ENCODE measurements at places on chromosomes 12 and 14.

DNA sequence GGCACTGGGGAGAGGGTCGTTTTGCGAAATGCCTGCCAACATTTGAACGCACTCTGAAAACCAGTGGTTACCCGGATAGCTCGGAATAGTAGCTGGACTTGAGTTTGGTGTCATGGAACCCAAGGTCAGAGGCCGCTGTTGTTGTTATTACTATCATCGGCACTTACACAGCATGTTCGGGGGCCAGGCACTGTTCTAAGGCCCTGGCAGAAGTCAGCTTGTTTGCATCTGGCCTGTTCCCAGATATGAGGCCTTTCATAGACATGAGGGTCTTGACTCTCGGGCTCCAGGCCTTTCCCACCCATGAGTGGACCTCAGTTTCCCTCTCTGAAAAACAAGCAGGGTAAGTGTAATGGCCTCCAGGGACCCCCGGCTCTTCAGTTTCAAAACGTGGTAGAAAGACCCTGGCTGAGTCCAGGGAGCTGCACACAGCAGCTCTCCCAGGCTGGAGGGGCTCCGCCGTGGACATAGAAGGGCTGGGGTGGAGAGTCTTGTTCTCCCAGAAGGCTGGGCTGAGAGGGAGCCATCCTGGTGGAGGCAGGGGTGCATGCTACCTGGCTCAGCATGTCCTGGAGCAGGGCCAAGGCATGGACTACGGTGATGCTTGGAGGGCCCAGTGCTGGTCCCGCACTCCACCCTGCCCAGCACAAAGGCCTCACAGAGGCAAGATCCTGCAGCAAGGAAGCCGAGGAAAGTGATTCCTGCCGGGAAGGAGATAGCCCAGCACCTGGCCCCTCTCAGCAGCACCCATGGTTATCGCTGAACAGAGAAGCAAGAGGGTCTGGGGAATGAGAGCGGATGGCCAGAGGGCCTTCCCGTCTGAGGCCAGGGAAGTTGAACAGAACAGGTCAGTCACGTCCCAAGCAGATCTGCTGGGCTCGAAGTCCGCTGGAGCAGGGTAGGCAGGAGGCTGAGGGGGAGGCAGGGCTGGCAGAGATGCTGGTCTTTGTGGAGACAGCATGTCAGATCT is 63.5 kb upstream of the C14orf180 start:
- no peak for DNase-seq

DNA sequence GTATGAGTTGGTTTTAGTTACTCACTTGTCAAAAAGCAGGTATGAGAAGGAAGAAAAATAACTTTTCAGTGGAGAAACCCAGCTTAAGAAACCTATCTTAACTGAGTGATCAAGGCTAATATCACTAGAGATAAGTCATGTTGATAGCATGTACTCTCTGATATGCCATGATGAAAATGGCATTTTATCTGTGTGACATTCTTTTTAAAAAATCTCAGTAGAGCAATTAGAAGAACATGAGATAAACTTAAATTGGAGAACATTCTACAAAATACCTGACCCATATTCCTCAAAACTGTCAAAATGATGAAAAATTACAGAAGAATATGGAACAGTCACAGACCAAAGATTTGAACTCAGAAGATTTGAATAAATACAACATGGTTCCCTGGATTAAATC is 912.4 kb upstream of the ATXN7L3B start:
- DNase-seq: no peak

DNA sequence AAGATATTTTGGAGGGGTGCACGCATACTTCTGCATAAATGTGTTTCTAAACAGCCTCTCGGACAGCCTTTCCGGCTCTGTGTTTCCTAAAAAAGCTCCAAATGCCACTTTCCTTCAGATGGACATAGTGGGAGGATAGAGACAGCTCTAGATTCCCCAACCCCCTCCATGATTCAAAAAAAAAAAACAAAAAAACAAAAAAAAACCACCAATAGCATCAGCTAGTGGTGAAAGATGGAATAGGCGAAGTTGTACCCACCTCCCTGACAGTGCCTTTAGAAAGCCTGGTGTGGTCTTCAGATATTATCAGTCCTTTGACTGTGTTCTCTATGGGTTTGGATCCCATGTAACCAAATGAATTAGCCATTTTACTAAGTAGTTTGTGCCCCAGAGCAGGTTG is 94.1 kb downstream of the PHETA1 start:
- DNase-seq: no peak

DNA sequence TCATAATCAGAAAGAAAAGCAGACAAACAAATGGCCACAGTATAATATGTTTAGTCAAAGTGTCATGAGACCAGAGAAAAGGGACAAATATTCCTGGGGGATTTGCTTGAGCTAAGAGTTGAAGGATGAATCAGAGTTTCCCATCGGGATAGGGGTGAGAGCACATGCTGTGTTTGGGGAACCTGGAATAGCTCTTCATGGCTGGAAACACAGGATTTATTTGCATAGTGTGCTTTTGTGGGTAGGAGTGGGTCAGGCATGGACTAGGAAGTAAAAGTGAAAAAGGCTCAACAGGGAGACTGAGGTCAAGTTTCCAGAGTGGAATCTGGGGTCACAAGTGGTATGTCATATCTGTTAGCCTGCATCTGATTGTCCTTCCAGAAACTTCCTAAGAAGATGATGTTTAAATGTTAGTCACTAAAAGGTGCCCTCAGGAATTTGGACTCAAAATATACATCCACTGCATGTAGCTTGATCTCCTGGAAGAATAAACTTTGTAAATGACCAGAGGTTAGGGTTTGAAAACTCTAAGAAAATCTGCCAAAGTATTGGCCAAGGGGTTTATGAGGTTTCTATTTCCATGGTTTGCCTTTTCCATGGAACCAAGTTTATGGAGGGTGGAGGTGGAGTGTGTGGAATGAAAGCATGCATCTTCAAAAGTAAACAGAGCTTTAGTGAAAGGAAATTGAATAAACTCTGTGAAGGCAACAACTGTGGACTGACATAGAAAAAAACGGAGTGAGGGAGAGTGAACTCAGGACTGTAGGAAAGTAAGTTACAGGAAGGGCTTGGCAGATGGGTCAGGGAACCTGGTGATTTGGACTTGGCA is 344.6 kb downstream of the C12orf75 start:
- DNase-seq: no peak

DNA sequence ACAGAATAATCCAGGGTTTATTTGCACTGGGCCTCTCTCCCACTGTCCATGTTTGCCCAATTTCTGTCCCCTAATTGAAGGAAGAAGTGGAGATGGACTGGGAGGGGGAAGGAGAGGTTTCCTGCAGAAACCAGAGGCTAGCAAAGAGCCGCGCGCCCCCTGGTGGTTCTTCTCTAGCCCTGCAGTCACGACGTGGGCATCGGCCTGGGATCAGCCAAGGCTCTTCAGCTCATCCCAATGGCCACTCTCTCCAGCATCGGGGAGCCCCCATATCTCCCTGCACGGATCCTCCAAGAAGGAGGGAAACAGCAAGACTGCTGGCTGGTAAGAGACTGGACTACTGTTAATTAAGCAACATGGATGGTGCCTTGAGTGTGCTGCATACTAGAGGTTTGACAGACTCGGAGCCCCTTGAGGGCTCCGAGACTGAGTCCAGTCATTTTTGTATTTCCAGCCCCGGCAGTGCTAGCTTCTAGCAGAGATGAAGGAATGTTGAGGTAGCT is 18.7 kb downstream of the ZBTB39 start:
- peak; percentile 74 for DNase-seq

- DNase-seq: peak; percentile 48
These were observed 411 bp downstream of the BTBD7 start for GRCh38 chr14:93332397-93332852.

- no peak for DNase-seq
These were observed 167.7 kb upstream of the AMIGO2 start for GRCh38 chr12:47247418-47247817.

GRCh38 chr12:868722-869121 is 80.8 kb downstream of the RAD52 start:
- no peak for DNase-seq

DNA sequence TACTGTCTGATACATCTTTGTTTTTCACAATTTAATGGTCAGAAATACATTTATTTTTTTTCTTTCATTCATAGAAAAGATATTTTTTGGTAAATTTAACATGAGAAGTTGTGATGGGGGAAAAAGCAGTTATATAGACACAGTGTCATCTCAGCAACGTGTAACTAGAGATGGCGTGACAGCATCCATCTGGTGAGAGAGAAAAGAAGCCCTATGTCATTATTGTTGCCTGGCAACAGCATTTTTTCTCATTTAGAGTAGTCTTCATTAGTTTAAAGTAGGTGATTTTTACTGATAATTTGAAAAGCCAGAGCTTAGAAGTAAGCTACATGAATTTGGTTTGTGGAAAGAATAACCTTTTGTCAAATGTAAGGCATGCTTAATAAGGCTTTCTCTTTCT is 128.6 kb downstream of the ACSS3 start:
- no peak for DNase-seq

- no peak for DNase-seq
These were observed 54.8 kb upstream of the OSBPL8 start for GRCh38 chr12:76614364-76614763.

GRCh38 chr12:113488322-113488721 is 16.7 kb upstream of the LHX5 start:
- no peak for DNase-seq

- DNase-seq: no peak
These were observed 76.7 kb downstream of the TTC7B start for GRCh38 chr14:90739318-90740068.

GRCh38 chr14:35573911-35574310 is 39.9 kb downstream of the INSM2 start:
- DNase-seq: no peak

DNA sequence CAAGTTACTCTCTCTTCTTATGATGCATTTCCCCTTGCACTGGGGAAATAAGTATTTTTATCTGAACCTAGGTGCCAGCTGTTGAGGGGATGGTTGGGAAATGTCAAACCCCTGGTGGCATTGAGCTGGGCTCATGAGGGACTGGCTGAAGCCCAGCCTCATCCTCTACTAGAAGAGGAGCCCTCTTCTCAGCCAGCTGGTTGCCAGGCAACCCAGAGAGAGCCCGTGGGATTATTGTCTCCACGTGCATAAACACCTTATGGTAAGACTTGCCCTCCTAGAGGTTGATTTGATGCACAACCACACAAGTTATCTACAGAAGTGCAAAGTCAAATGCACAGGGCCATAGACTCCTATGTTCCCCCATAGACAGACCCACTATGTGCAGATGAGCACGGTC is 89.8 kb downstream of the WSCD2 start:
- no peak for DNase-seq

DNA sequence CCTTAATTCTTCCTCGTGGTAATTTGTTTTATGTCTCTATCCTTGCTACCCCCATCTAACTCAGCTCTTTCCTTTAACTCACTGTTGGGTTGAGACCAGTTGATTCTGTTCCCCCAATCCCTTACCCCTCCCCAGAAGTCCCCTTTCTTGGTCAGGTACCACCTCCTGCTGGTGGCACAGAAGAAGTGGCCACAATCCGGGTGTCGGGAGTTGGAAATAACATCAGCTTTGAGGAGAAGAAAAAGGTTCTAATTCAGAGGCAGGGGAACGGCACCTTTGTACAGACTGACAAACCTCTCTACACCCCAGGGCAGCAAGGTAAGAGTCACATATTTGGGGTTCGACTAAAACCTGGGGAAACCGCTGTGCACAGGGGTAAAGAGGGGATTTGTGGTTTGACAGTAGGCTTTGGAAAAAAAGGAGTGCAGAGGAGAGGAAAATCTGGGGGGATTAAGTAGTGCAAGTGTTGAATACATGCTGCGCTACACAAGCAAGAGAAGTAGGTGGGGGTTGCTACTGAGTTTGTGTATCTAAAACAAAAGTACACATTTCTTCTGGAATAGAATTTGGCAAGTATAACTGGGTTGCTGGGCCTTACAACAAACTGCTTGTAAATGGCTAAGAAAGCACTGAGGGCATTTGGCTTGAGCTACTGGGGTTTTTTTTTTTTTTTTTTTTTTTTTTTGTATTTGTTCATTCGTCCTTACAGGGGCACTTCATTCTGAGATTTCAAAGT is 1.3 kb downstream of the A2ML1 start:
- no peak for DNase-seq

- DNase-seq: no peak
These were observed 20.1 kb upstream of the TBX3 start for GRCh38 chr12:114704096-114704495.

DNA sequence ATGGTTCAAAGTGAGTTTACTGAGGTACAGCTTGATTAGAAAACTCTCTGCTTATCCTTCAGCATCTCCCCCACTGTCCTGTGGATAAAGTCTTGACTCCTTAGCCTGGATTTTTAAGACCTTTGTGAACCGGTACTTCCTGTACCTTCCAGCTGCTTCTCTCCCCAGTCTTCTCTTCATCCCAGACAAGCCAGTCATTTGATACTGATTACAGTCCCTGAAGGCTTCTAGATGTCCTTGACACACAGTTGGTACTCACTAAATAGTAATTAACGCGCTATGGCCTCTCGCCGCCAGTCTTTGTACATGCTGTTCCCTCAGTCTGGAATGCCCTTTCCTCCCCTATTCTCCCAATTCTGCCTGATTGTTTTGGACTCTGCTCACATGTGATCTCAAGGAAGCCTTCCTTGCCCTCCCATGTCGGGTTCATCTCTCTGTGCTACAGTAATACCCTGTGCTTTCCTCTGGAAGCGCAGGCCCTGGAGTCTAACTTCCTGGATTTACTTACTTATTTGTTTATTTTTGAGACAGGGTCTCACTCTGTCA is 50.6 kb upstream of the PTGR2 start:
- no peak for DNase-seq

- no peak for DNase-seq
These were observed 5.0 kb upstream of the RAPGEF3 start for GRCh38 chr12:47763481-47764346.

- no peak for DNase-seq
These were observed 70.1 kb upstream of the GPATCH2L start for GRCh38 chr14:76081642-76082041.

- DNase-seq: no peak
These were observed 268.3 kb upstream of the SEL1L start for GRCh38 chr14:81801921-81802320.

DNA sequence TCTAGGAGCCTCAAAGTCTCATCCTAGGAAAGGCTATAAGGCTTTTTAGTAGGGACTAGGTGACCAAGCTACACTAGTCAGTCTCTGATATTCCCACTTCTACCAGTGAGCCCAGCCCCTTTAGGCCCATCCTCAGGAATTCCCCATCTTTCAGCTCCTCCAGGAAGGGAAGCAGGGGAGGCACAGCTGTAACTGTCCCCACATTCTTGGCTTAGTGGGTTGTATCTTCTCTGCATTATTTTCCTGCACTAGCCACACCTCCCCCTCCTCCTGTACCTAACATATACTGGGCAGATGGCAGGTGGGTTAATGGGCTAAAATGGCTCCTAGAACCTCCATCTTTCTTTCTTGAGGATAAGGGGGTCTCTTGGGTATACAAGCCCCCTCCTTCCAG is 424 bp upstream of the CYP27B1 start:
- DNase-seq: no peak

DNA sequence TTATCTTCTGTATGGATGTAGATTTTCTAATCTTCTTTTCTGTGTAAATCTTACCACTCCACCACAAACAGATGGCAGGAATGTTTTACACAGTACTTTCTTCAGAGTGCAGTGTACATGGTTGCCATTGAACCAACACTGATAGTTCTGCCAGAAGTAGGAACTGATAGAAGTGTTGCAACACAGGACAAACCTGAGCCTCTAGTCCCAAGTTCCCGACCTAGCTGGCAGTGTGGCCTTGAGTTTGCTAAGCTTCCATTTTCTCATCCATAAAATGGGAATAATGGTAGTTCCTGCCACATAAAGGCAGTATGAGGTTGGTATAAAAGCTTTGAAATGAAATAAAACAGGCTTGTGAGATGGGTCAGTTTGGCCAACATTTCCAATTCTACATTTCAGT is 50.8 kb upstream of the SAV1 start:
- no peak for DNase-seq
